ENCODE measurements at places on chromosomes 2 and 18. TPM values are rescaled to one million over a fixed set of nuclear protein-coding genes. Genes with fewer than 3 reads are reported as not detected.

DNA sequence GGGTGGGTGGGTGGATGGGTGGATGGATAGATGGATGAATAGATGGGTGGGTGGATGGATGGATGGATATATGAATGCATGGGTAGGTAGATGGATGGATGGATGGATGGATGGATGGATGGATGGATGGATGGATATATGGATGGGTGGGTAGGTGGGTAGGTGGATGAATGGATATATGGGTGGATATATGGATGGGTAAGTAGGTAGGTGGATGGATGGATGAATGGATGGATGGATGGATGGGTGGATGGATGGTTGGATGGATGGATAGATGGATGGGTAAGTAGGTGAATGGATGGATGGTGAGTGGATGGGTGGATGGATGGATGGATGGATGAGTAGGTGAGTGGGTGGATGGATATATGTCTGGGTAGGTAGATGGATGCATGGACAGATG, 36.1 kb downstream of the MCFD2 start:
- H3K36me3 ChIP-seq: no peaks in the 10 kb centered on the region
- peaks cover 22% of the 10 kb centered on the region for H3K4me1 ChIP-seq
- DNase-seq: no peak
- no peak overlapping the region for H3K4me3 ChIP-seq
- H3K27ac ChIP-seq: no peak overlapping the region
- H3K27me3 ChIP-seq: no peaks in the 10 kb centered on the region

- no peak overlapping the region for H3K27ac ChIP-seq
- DNase-seq: peak; percentile 26
- H3K27me3 ChIP-seq: no peaks in the 10 kb centered on the region
- H3K36me3 ChIP-seq: no peaks in the 10 kb centered on the region
- no peak overlapping the region for H3K4me3 ChIP-seq
- peaks cover 9% of the 10 kb centered on the region for H3K4me1 ChIP-seq
These were observed 9.7 kb downstream of the ERFE start for GRCh38 chr2:238168196-238169047.

- no peak overlapping the region for H3K4me3 ChIP-seq
- H3K27me3 ChIP-seq: no peaks in the 10 kb centered on the region
- no peak overlapping the region for H3K27ac ChIP-seq
- H3K36me3 ChIP-seq: no peaks in the 10 kb centered on the region
These were observed 58.1 kb downstream of the VIT start for GRCh38 chr2:36754578-36754977.

GRCh38 chr2:29042561-29043075, 31.7 kb downstream of the PCARE start:
- H3K27ac ChIP-seq: peak overlapping the region; percentile 43

- H3K27me3 ChIP-seq: no peaks in the 10 kb centered on the region
- peaks cover 5% of the 10 kb centered on the region for H3K4me1 ChIP-seq
- DNase-seq: no peak
- H3K36me3 ChIP-seq: no peaks in the 10 kb centered on the region
- no peak overlapping the region for H3K4me3 ChIP-seq
These were observed 66.4 kb upstream of the SLC16A14 start for GRCh38 chr2:230135130-230135525.

DNA sequence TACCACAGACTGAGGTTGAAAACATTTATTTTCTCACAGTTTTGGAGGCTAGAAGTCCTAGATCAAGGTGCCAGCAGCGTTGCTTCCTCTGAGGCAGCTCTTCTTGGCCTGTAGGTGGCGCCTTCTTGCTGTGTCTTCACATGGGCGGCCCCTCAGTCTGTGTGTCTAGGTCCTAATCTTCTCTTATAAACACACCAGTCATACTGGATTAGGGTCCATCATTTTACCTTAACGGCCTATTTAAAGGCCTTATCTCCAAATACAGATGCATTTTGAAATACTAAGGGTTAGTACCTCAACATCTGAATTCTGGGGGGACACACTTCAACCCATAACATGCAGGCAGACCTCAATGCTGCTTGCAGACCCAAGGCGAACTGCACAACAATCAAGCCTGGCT, 4.4 kb upstream of the RMC1 start:
- peak; percentile 75 for DNase-seq
- no peaks in the 10 kb centered on the region for H3K36me3 ChIP-seq
- no peak overlapping the region for H3K4me3 ChIP-seq
- H3K4me1 ChIP-seq: no peaks in the 10 kb centered on the region

DNA sequence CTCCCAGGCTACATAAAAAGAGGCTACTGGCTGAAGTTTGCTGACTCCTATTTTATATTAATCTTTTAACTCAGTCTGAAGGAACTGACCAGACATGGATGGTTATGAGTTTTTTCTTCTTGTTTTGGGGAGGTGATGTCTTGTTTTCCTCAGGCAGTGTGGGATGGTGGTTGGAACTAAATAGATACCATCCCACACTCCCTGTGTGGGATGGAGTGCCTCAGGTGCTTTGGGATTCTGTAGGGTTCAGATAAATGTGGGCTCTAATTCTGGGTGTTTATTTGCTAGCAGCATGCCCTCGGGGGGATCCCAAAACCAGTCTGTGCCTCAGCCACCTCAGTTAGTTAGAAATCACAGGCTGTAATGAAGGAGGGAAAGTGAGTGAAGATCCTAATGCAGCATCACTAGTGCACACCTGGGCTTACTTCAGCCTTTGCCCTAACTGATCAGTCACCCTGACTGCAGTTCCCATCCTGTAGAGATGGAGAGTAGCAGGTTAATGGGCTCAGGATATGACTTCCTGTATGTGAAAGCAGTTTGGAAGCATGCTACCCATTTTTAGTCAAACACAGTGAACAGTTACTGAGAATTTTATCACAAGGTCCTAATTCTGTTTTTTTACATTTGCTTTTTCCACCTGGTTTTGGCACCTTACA, 132.2 kb downstream of the SPTBN1 start:
- no peak for DNase-seq
- no peak overlapping the region for H3K4me3 ChIP-seq
- H3K36me3 ChIP-seq: no peaks in the 10 kb centered on the region
- peaks cover 9% of the 10 kb centered on the region for H3K4me1 ChIP-seq
- H3K27me3 ChIP-seq: no peaks in the 10 kb centered on the region
- no peak overlapping the region for H3K27ac ChIP-seq

- DNase-seq: no peak
- no peaks in the 10 kb centered on the region for H3K27me3 ChIP-seq
- H3K4me1 ChIP-seq: no peaks in the 10 kb centered on the region
- H3K27ac ChIP-seq: no peak overlapping the region
These were observed 89.2 kb upstream of the PELI1 start for GRCh38 chr2:64233376-64233922.

- no peak overlapping the region for H3K4me3 ChIP-seq
- no peaks in the 10 kb centered on the region for H3K27me3 ChIP-seq
- no peak overlapping the region for H3K27ac ChIP-seq
These were observed 163.6 kb upstream of the RBMS1 start for GRCh38 chr2:160657196-160657595.

DNA sequence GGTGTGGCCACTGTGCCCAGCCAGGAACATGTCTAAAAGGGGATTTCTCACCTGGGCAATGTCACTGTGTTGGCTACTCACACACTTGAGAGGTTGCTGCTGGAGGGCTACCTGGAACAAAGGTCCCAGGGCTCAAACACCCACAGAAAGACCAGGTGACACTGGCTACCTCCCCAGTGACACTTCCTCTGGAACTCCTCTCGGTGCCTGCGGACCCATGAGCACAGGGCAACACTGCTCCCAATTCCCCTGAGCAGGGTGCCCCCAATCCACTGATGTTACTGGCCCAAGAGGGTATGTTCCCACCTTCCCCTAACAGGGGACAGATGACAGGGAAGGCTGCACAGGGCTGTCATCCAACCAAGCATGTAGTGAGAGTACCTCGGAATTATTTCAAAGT, 5.8 kb downstream of the NPPC start:
- H3K27ac ChIP-seq: no peak overlapping the region
- no peaks in the 10 kb centered on the region for H3K36me3 ChIP-seq
- no peak for DNase-seq
- no peaks in the 10 kb centered on the region for H3K4me1 ChIP-seq
- no peak overlapping the region for H3K4me3 ChIP-seq
- no peaks in the 10 kb centered on the region for H3K27me3 ChIP-seq

DNA sequence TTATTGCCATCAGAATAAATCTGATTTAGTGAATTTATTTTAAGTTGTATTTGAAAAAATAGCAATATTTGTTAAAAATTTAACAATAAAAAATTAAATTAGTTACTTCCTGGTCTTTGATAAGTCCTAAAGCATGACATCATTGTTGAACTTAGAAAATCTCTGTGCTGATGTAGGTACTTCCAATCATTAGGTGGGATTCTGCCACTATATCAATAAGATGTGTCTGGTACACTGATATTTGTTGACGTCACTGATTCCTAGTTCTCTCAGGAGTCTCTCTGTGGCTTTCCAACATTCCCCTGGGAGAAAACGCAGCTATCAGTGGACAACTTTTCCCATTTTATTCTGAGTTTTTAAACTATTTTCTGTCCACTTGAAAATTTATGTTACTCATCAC, 143.5 kb downstream of the GALNT13 start:
- H3K4me1 ChIP-seq: no peaks in the 10 kb centered on the region
- H3K27ac ChIP-seq: no peak overlapping the region
- H3K4me3 ChIP-seq: no peak overlapping the region
- no peaks in the 10 kb centered on the region for H3K36me3 ChIP-seq
- no peak for DNase-seq

- no peak overlapping the region for H3K4me3 ChIP-seq
- H3K4me1 ChIP-seq: peaks cover 1% of the 10 kb centered on the region
- H3K27me3 ChIP-seq: no peaks in the 10 kb centered on the region
- H3K27ac ChIP-seq: no peak overlapping the region
These were observed 1.8 kb upstream of the KCNG3 start for GRCh38 chr2:42495611-42496010.

DNA sequence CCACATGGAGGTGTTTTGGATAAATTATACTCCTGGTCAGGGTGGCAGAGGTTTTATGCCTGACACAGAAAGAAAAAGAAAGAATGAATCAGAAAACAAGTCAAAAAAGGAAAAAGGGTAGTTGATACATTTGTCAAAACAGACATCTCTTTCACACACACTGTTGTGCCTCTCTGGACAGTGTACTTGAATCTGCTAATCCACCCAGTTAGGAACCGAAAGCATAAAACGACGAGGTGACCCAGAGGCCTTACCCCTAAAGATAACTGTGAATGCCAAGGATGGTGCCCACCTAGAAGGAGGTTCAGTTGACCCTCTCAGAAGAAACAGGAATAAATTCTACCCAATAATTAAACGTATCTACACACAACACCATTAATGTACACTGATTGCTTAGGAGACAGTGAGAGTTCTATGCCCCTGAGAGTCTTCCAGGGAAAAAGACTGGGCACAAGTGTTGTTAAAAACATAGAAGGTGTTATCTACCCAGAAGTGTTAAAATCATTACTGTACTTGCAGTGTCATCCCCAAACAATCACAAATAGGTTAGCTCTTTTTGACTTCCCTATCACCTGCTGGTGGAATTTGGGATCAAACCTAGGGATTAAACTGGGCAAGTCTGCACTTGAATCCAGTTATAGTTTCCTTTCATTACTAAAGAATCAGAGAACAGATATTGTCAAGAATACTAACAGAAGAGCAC, 123.2 kb upstream of the DNAJC10 start:
- H3K36me3 ChIP-seq: no peaks in the 10 kb centered on the region
- H3K27ac ChIP-seq: no peak overlapping the region
- DNase-seq: no peak
- H3K27me3 ChIP-seq: peaks cover 1% of the 10 kb centered on the region

DNA sequence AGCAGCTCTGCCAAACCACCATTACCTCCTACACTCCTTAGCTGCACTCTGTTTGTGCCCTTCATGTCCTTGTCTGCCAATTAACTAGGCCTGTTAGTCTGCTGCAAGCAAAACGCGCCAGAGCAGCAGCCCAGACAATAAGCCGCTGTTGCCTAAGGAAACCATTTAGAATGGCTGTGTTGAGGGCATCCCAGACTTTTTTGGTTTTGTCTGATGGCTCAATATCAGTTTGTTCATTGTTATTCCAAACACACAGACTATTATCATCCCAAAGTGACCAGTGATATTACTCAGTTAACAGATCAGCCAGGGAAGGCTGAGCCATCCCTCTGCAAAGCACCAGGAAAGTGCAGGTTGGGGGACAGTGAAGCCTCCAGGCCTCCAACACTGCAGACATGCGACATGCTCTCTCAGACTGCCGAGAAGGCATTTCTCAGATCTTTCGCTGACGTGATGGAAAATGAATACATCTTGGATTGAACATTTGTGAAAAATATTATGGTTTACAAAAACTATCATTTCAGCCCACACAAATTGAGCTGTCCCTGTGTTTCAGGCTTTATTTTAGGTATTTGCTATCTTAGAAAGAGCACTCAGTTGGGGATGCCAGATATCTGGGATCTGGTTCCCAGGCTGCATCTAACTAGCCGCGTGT, 182.0 kb upstream of the HNRNPA3 start:
- no peaks in the 10 kb centered on the region for H3K27me3 ChIP-seq
- H3K36me3 ChIP-seq: no peaks in the 10 kb centered on the region
- H3K27ac ChIP-seq: no peak overlapping the region
- peaks cover 3% of the 10 kb centered on the region for H3K4me1 ChIP-seq
- DNase-seq: no peak

- no peak overlapping the region for H3K27ac ChIP-seq
- H3K4me3 ChIP-seq: no peak overlapping the region
- H3K4me1 ChIP-seq: no peaks in the 10 kb centered on the region
- H3K36me3 ChIP-seq: no peaks in the 10 kb centered on the region
- DNase-seq: no peak
These were observed 419.8 kb downstream of the DPP10 start for GRCh38 chr2:114862243-114862642.

The SERPINB13 gene
- total RNA-seq: 0.46 TPM

The ZNF236 gene
- total RNA-seq: 30.3 TPM

The CNDP1 gene
- 0.15 TPM for total RNA-seq

The KIF1A gene
- 3.2 TPM for total RNA-seq

The OR6B2 gene
- total RNA-seq: not detected

The PDCL3 gene
- total RNA-seq: 9.8 TPM

The SGPP2 gene
- 18.5 TPM for total RNA-seq
